ENCODE measurements at places on chromosomes 5 and 9. TPM values are rescaled to one million over a fixed set of nuclear protein-coding genes. Genes with fewer than 3 reads are reported as not detected.
A peak's percentile ranks its signal among the peaks of the same experiment; 100 is the strongest.

The IL9 gene
- total RNA-seq: not detected

GRCh38 chr5:177508837-177509236 lies 789 bp downstream of the DOK3 start:
- no peak for DNase-seq

GRCh38 chr5:65512170-65512937 lies 30.6 kb upstream of the ADAMTS6 start:
- DNase-seq: no peak

GRCh38 chr5:79512471-79513307 lies 1.2 kb downstream of the HOMER1 start:
- DNase-seq: no peak

- no peak for DNase-seq
Observed at GRCh38 chr5:167296661-167297060, 994.8 kb upstream of the WWC1 start.

DNA sequence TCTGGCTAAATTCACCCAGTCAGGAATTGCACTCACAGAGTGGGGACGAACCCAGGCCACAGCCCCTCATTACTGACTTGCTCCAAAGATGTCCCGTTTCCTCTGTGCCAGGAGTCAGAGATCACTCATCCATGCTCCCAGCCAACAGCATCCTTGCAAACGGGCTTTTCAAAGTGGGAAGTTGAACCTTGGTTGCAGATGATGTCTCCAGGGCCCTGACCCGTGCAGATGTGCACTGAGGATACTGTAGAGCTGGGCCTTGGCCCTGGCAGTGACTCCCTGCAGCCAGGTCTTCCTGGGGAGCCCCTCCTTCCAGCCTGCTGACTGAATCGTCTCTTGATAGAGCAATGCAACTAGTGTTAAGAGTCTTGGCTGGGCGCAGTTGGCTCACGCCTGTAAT lies 22.3 kb downstream of the TCF7 start:
- no peak for DNase-seq

The KIF27 gene
- total RNA-seq: 3.3 TPM

DNA sequence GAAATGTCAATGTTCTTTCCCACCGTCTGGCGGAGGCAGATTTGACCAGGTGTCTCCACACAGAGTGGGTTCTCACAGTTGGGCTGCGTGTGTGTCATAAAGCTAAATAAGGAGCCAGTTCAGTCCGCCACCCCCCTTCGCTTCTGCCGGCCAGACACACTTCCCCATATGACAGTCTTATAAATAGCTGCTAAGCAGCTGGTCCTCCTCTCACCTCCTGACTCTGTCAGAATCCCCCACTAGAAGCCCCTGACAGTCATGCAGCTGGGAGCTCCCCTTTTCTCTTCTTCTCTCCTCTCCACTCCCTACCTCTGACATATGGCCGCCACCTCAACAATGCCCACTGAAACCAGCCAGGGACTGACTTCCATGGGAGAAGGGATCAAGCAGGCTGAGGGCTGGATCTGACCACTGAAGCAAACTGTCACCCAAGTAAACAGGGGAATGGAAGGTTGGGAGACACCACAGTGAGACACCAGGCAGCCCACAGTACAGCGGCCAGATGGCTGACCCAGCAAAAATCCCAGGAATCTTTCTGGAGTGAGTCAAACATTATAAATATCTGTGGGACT lies 141.9 kb upstream of the EFNA5 start:
- DNase-seq: no peak

- DNase-seq: peak; percentile 47
Observed at GRCh38 chr9:122904466-122904822, 715 bp downstream of the RC3H2 start.

The CDH6 gene
- 1.1 TPM for total RNA-seq

- DNase-seq: no peak
Observed at GRCh38 chr9:121200356-121200755, 1.3 kb downstream of the RAB14 start.

The LCN15 gene
- 15.9 TPM for total RNA-seq

The GFI1B gene
- total RNA-seq: 1.3 TPM

The RBM27 gene
- total RNA-seq: 20.1 TPM

The SOHLH1 gene
- not detected for total RNA-seq

DNA sequence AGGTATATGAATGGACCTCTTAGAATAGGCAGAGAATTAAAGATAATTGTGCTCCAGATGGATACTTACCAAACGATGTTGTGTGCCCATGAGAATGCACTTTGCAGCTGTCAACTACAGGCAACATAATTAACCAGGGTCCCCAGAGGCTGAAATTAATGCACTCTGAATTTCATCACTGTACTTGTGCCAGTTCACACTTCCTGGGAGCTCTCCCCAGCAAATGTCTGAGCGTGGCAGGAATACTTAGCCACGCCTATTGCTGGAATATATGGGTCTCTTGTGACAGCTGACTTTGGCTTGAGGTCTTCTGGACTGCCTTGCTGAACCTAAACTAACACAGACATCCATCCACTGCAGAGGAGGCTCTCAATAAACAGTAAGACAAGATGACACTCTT lies 11.9 kb upstream of the C1QTNF2 start:
- no peak for DNase-seq

- no peak for DNase-seq
Observed at GRCh38 chr9:22374051-22374450, 72.6 kb upstream of the DMRTA1 start.

GRCh38 chr9:133342570-133342969 lies 5.4 kb downstream of the MED22 start:
- no peak for DNase-seq

DNA sequence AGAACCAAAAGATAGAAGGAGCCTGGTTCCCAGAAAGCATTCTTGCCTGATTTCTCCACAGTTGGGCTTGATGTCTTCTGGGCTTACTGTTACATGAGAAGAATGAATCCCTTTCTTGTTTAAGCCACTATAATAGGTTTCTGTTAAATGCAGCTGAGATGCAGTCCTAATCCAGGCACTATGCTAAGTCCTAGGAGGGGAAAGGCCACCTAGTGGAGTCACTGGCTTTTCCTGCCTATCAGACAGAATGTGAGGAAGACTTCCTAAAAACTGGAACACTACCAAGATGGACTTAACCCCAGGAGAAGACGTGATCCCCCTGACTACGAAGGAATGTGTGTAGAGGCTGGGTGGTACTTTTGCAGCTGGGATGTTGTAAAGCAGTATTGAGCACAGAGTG lies 34.3 kb upstream of the FSD1L start:
- DNase-seq: peak; percentile 23

- DNase-seq: no peak
Observed at GRCh38 chr5:80229902-80230255, 26.0 kb downstream of the SERINC5 start.

GRCh38 chr5:120164986-120165385 lies 299.1 kb upstream of the PRR16 start:
- DNase-seq: no peak

GRCh38 chr5:26321278-26321677 lies 717.1 kb downstream of the CDH9 start:
- DNase-seq: no peak

Measured in left colon (tissue), 2 donors.